HT-29 (cell line): ENCODE measurements at places on chromosomes 11 and 22. TPM values are rescaled to one million over a fixed set of nuclear protein-coding genes. Genes with fewer than 3 reads are reported as not detected.
A peak's percentile ranks its signal among the peaks of the same experiment; 100 is the strongest.

DNA sequence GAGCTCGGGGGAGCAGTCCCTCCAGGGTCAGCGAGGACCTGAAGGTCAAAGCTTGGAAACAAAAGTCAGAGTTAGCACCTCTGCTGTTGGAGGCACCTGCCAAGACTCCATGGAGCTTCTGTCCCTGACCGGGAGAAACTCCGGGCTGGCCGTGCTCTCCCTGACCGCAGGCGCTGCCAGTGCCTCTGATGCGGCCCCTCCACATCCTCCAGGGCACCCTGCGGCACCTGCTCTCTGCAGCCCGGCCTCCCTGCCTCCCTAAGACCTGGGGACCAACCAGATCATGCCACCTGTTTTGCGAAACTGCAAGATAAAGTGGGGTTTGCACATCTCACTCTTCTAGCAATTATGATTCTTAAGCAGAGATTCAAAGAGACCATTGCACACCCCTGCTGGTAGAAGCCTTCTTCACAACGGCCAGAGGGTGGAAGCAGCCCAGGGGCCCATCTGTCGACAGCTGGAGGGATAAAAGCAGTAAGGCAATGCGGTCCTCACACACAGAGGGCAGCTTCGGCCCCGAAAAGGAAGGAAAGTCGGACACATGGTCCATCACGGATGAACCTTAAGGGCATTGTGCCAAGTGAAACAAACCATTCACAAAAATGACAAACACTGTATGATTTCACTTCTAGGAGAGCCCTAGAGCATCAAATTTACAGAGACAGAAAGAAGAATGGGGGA, 477.1 kb downstream of the BRD1 start:
- peak; percentile 1 for DNase-seq

- no peak for DNase-seq
These were observed at the start of gene NAALAD2 for GRCh38 chr11:90134478-90135003. Gene NAALAD2, plus strand, starts transcription at chr11:90134663. Its CDS starts 96 bp downstream, at chr11:90134759.

DNA sequence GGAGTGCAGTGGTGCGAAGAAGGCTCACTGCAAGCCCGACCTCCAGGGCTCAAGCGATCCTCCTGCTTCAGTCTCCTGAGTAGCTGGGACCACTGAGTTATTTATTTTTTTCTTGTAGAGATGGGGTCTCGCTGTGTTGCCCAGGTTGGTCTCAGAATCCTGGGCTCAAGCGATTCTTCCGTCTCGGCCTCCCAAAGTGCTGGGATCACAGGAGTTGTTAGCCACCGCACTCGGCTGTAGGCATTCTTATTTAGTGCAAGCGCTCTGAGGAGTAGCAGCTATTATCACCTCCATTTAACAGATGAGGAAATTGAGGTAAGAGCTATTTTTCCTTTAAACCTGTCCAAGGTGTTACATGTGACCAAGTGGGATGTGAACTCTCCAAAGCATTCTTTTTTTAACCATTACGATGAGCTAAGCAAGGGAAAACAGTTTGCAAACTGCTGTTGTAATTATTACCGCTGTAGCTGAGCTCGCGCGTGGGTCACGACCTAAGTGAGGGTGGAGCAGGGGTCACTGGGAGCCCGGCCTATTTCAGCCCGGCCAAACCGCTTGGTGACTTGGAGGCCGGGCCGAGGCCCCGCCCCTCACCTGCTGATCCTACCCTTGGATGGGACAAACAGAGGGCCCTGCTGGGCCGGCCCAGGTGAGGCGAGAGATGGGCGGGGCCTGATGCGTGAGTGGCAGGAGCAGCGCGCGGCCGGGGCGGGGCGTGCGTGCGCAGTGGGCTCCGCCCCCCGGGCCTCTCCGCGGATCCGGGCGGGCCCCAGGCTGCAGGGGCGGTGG, 449 bp upstream of the KREMEN1 start:
- peak; percentile 99 for DNase-seq

GRCh38 chr11:85685820-85686459, at the start of gene CCDC89:
Gene CCDC89, minus strand, starts transcription at chr11:85686195. Its CDS starts 65 bp downstream, at chr11:85686130.
- DNase-seq, result no peak

DNA sequence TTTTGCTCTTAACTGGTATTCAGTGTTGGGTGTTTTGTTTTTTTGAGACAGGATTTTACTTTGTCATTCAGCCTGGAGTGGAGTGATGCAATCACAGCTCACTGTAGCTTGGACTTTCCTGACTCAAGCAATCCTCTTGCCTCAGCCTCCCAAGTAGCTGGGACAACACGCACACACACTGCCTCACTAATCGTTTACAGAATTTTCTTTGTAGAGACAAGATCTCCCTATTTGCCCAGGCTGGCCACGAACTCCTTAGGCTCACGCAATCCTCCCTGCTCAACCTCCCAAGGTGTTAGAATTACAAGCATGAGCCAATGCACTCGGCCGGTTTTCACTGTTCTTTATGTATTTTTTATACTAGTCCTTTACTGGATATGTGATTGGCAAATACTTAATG, 51.0 kb upstream of the IGLL5 start:
- no peak for DNase-seq

- no peak for DNase-seq
These were observed 3.4 kb downstream of the GNAZ start for GRCh38 chr22:23073526-23074229.

The PGR gene
- not detected in 2 replicates for total RNA-seq
